ENCODE measurements at places on chromosomes 13 and 19. TPM values are rescaled to one million over a fixed set of nuclear protein-coding genes. Genes with fewer than 3 reads are reported as not detected.
A peak's percentile ranks its signal among the peaks of the same experiment; 100 is the strongest.

The INTS6 gene
- total RNA-seq, result 29.8 TPM

The F10 gene
- total RNA-seq, result 6.7 TPM

The ZSWIM9 gene
- total RNA-seq, result 2.2 TPM

GRCh38 chr19:55133639-55134444 is 15.2 kb downstream of the TNNT1 start:
- H3K27ac ChIP-seq, result no peak overlapping the region
- H3K27me3 ChIP-seq, result no peaks in the 10 kb centered on the region
- no peaks in the 10 kb centered on the region for H3K4me1 ChIP-seq
- no peak for DNase-seq
- H3K4me3 ChIP-seq, result no peak overlapping the region

- no peaks in the 10 kb centered on the region for H3K27me3 ChIP-seq
- no peak overlapping the region for H3K27ac ChIP-seq
- no peaks in the 10 kb centered on the region for H3K4me1 ChIP-seq
- no peaks in the 10 kb centered on the region for H3K36me3 ChIP-seq
- H3K4me3 ChIP-seq, result no peak overlapping the region
- no peak for DNase-seq
Observed at GRCh38 chr13:52001120-52001731, 10.0 kb downstream of the ATP7B start.

GRCh38 chr19:15464394-15465385 is at the start of gene RASAL3:
TSS of gene RASAL3 (minus strand) at chr19:15464544. CDS start at chr19:15464358, 186 bp downstream.
- H3K27ac ChIP-seq, result peak within 1 kb of the TSS; percentile 84
- H3K4me1 ChIP-seq, result peaks cover 5% of the 10 kb centered on the region
- H3K4me3 ChIP-seq, result peak within 1 kb of the TSS; percentile 47
- no peaks in the 10 kb centered on the region for H3K27me3 ChIP-seq
- no peak for DNase-seq

- no peaks in the 10 kb centered on the region for H3K27me3 ChIP-seq
- H3K27ac ChIP-seq, result no peak overlapping the region
- H3K4me3 ChIP-seq, result no peak overlapping the region
- no peaks in the 10 kb centered on the region for H3K4me1 ChIP-seq
Observed at GRCh38 chr13:23414682-23415081, 18.8 kb downstream of the SACS start.

- H3K4me1 ChIP-seq, result peaks cover 75% of the 10 kb centered on the region
- H3K27me3 ChIP-seq, result no peaks in the 10 kb centered on the region
- no peak for DNase-seq
- H3K36me3 ChIP-seq, result no peaks in the 10 kb centered on the region
- peak overlapping the region; percentile 89 for H3K27ac ChIP-seq
- no peak overlapping the region for H3K4me3 ChIP-seq
Observed at GRCh38 chr13:73173279-73173811, 114.5 kb downstream of the KLF5 start.

- H3K27ac ChIP-seq, result no peak overlapping the region
- no peak for DNase-seq
- H3K4me1 ChIP-seq, result no peaks in the 10 kb centered on the region
- no peaks in the 10 kb centered on the region for H3K27me3 ChIP-seq
Observed at GRCh38 chr19:743168-743687, 7.7 kb upstream of the MISP start.

DNA sequence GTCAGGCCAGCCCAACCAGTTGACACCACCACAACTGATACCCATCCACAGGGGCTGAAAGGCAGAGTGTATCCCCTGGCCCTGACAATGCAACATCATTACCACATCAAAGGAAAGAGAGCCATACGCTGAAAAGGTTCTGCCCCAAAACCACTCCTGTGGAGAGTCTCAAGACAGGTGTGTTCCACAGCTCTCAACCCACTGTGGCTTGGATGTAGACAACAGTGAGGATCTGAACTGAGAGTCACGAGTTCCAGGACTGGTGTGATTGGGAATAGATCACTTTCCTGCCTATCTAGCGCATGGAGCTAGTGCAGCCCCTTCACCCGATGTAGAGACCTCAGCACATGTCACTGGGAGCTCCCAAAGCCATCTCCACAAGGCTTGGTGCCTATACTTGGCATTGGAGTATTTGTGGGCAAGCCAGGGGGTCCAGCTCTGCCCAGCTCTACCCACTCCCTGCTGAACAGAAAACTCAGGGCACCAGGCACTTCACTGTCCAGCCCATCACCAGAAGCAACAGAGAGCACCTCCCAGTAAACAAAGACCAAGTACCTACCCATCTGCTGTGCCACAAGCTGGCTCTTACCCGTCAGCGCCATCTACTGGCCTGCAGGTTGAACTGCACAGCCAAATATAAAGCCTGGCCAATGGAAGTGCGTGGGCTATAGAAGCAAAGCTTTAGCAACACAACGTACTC is 579.5 kb downstream of the UQCRFS1 start:
- H3K27me3 ChIP-seq, result no peaks in the 10 kb centered on the region
- no peak overlapping the region for H3K4me3 ChIP-seq
- no peaks in the 10 kb centered on the region for H3K4me1 ChIP-seq
- H3K27ac ChIP-seq, result no peak overlapping the region
- no peaks in the 10 kb centered on the region for H3K36me3 ChIP-seq

- H3K27me3 ChIP-seq, result no peaks in the 10 kb centered on the region
- peaks cover 100% of the 10 kb centered on the region for H3K4me1 ChIP-seq
- H3K27ac ChIP-seq, result peak overlapping the region; percentile 81
- H3K36me3 ChIP-seq, result peaks cover 48% of the 10 kb centered on the region
Observed at GRCh38 chr19:4390567-4391305, 9.6 kb downstream of the SH3GL1 start.

- H3K27me3 ChIP-seq, result no peaks in the 10 kb centered on the region
- no peaks in the 10 kb centered on the region for H3K36me3 ChIP-seq
- no peak overlapping the region for H3K27ac ChIP-seq
Observed at GRCh38 chr13:101944521-101944920, 457.3 kb downstream of the FGF14 start.

DNA sequence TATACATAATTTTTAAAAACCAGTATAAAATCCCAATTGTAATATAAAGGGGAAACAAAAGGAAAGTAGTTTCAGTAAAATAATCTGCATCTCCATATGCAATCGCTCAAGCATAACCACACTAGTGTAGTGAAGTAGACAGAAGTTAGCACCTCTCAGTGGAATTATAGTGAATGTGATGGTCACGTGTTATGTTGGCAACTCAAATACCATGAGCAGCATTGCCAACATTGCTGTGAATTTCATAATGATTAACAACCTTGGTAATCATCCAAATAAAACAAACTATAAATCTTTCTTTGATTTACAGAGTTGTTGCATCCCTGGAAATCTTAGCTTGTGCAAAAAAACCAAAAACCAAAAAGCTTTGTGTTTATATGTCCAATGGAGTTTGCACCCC is 77.3 kb upstream of the SIAH3 start:
- H3K4me3 ChIP-seq, result no peak overlapping the region
- no peaks in the 10 kb centered on the region for H3K36me3 ChIP-seq
- H3K27ac ChIP-seq, result no peak overlapping the region
- DNase-seq, result no peak
- H3K27me3 ChIP-seq, result peaks cover 43% of the 10 kb centered on the region
- H3K4me1 ChIP-seq, result no peaks in the 10 kb centered on the region

DNA sequence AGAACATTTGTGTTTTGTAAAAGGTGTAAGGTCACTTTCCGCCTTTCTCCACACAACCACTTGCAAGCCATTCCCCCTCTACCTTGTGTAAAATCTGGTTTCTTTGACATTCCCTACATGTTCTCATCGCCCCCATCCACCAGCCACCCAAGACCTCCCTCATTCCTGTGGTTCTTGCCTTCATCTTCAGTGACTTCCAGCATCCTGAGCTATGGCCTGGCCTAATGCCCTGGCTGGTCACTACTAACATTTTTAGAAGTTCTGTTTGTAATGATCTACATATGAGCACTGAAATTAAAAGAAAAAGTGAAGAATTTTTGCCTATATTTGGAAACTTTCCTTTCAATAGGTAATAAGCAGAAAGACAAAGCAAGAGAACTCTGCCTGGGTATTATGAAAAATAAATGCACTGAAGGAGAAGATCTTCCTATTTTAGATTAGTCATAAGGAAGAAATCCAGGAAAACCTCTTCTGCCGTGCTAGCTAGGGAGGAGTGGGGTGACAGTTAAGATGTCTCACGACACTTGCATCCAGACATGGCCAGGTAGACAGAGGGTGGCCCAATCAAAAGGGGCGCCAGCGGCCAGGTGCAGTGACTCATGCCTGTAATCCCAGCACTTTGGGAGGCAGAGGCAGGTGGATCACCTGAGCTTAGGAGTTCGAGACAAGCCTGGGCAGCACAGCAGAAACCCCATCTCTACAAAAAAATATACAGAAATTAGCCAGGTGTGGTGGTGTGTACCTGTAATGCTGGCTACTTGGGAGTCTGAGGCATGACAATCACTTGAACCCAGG is 28.1 kb upstream of the MPHOSPH8 start:
- H3K4me1 ChIP-seq, result peaks cover 8% of the 10 kb centered on the region
- no peak overlapping the region for H3K27ac ChIP-seq
- no peaks in the 10 kb centered on the region for H3K36me3 ChIP-seq
- DNase-seq, result no peak

DNA sequence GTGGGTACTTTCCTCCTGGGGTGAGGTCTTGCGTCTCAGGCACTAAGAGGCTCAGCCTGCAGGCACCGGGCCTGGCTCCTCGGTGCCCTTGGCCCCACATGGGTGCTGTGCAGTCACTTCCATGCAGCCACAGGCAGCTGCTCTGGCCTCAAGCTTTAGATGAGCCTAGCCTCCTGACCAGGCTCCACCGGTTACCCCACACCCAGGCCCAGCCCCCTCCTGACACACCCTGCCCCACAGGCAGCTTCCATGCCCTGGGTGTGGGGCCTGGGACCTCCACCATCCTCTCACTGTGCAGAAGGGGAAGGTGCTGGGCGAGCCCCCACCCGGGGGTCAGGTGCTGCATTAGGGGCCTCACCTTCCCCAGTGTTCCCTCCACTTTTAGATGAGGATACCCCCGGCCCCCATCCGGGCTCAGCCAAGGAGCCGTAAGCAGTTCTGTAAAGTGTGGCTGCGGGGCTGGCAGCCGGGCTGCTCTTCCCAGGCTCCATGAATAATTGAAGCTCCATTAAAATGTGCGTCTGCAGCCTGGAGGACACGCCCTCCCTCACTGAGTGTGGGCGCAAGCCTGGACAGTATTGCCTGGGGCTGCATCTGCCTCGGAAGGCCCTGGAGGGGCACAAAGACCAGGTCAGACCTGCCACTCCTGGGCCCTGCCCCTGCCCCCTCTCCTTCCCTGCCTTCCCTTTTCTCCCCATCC is 72.5 kb upstream of the KCTD15 start:
- peaks cover 76% of the 10 kb centered on the region for H3K27me3 ChIP-seq
- H3K36me3 ChIP-seq, result no peaks in the 10 kb centered on the region
- H3K27ac ChIP-seq, result no peak overlapping the region
- no peak for DNase-seq

DNA sequence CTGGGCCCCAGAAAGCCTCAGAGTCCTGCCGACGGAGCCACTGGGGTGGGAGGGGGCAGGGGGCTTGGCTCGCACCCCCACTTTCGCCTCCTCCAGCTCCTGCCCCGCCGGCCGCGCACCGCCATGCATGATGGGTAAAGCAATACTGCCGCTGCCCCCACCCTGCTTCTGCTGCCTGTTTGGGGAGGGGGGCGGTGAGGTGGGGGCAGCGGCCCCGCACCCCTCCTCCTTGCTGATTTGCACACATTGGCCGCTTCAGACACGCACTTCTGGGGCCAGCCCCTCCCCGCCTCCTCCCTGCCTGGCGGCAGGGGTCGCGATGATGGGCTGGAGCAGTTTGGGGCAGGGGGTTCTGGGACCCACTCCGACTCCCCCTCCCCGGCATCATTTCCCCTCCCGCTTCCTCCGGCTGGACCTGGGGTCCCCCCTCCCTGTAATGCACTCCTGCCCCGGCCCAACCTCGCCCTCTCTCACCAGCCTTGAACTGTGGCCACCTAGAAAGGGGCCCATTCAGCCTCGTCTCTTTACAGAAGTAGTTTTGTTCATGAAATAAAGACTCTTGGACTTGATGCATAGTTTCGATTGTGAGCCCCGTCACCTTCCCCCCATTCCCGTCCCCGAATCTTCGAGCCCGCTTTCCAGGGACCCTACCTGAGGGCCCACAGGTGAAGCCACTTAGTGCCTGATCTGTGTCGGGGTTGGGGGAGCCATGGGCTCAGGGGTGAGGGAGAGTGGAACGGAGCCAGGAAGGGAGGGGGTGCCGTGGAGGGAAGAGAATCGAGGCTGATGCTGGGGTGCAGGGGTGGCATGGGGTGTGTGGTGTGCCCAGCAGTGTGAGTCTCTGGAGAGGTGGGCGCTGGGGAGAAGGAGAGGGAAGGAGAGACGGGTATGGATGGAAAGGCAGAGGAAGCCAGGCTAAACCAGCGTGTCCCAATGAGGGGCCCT is 1.4 kb upstream of the HPN start:
- H3K4me3 ChIP-seq, result no peak overlapping the region
- no peaks in the 10 kb centered on the region for H3K36me3 ChIP-seq
- H3K27me3 ChIP-seq, result no peaks in the 10 kb centered on the region

DNA sequence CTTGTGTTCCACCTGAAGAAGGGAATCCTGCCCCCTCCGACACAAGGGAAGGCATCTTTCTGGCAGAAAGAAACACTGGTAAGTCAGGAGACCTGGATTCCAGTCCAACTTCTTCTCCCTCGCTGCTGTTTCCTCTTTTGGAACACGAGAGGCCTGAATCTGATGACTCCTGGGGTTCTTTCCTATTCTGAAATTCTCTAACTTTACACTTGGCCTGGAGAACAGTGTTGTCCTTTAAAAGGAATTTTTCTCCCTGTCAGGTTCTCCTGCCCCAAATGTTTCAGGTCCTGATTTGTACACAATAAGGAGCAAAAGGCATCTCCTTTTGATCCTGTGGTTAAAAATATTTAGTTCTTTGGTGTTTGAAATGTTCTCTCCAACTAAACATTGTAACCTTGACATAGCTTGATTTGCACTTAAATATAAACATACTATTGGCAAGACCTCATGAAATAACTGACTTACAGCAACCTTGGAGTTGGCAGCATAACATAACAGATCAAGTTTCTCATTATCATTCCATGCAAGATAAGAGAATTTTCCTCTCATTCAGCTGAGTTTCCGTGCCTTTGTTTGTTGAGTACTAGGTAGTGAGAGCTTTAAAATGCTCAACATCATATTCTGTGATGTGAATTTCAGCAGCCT is 244.8 kb downstream of the COG6 start:
- H3K36me3 ChIP-seq, result no peaks in the 10 kb centered on the region
- DNase-seq, result no peak
- no peak overlapping the region for H3K27ac ChIP-seq

DNA sequence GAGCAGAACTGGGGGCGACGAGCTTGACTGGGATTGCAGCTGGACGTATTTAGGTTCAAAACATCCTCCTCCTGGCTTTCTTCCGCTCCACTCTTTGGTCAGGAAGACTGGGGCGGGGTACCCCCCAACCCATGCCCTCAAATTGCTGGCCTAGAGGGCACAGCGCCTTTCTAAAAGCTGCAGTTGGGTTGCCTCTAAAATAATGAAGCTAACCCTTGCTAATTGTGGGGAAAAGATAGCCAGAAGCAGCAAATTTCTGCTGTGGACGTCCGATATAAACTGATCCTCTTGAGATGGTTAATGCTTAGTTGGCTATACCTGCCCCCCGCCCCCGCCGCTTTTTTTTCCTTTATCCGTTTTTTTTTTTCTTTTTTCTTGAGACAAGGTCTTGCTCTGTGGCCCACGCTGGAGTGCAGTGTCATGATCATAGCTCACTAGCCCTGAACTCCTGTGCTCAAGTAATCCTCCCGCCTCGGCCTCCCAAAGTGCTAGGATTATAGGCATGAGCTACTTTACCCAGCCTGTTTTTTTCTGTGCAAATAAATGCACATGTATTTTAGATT is 754 bp upstream of the CHERP start:
- peak overlapping the region; percentile 88 for H3K27ac ChIP-seq
- peaks cover 36% of the 10 kb centered on the region for H3K4me1 ChIP-seq
- H3K4me3 ChIP-seq, result peak overlapping the region; percentile 79
- DNase-seq, result no peak
- H3K27me3 ChIP-seq, result no peaks in the 10 kb centered on the region

- no peaks in the 10 kb centered on the region for H3K27me3 ChIP-seq
- no peaks in the 10 kb centered on the region for H3K36me3 ChIP-seq
- DNase-seq, result no peak
- H3K4me1 ChIP-seq, result no peaks in the 10 kb centered on the region
Observed at GRCh38 chr13:79237981-79238380, 168.1 kb downstream of the RBM26 start.

All from esophagus squamous epithelium (tissue), 5 donors.